ENCODE measurements at places on chromosomes 12 and 14.
A peak's percentile ranks its signal among the peaks of the same experiment; 100 is the strongest.

DNA sequence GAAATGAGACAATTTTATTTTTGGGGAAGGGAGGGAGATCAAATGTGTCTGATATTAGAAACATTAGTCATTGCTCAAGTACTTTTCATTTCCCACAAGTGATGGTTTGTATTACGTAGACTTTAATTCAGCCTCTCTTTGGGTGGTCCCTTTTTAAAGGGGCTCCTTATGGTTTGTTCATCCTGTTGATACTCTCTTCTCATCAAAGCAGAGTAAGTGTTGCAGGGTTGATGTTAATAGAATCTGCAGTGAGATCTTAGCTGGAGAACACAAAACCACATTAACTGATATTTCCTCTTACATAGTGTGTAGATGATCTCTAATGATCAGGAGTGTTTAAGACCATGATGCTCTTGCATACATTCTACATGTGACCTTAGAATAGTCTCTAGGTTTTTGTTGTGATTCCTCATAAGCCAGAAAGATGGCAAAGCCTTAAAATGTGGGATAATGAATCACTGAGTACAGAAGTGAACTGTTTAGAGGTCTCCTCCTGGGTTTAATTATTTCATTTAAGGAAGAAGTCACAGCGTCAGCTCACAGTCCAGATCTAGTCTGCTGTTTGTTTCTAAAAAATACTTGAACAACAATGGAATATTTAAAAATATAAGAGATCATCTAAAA lies 87.4 kb upstream of the PTPRR start:
- DNase-seq: no peak

DNA sequence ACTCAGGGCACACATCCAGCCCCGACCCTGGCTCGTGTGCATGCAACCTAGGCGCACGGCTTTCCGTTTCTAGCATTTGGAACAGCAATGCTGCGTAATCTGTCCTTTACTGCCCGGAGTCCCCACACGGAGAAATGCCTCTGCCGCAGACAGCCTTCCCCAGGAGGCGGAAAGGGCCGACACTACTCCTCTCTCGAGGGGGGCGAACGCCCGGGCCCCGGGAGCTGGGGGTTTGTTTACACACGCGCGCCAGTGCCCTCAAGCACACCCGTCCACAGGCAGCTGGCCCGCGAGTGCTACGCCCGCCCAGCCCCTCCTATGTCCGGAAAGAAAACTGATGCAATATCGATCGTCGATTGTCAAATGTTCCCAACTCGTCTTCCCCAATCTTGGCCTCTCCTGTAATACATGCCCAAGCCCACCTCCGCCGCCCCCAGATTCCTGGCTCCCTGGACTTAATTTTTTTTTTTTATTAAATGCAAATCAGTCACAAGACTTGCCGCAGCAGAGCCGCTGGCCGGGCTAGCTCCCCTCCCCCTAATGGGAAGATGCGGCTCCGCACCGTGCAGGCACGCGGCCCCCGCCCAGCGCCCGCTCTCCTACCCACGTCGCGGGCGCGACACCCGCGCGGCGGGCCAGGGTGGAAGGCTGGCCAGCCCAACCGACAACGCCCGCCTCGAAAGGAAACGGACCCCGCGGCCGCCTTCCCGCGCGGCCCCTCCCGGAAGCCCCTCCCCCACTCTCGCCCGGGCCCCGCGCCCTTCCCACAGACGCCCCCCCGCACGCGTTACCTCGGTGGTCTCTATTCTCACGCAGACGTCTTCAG lies 642 bp downstream of the SLC38A2 start:
- DNase-seq: peak; percentile 35

GRCh38 chr12:114371250-114371649 lies 34.7 kb downstream of the TBX5 start:
- DNase-seq: no peak

DNA sequence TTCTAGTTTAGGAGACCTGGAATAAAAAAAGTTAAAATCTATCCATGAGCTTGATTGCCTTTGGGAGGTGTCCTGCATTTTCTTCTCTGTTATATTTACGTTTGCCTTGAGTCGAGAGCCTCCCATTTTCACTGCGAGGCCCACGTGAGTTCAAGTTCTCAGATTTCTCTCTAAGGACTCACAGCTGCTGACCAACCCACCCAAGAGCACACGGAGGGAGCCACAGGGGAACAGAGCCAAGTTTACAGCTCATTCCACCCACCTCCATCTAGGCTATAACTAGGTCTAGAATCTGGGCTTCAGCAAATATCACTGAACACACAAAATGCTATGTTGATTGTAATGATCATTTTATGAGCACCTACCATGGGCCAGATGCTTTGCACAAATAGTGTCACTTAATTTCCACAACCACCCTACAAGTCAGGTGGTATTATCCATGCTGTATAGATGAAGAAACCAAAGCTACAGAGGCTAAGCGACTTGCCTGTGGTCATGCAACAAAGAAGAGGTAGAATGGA lies 16.7 kb downstream of the ALDH1L2 start:
- no peak for DNase-seq

DNA sequence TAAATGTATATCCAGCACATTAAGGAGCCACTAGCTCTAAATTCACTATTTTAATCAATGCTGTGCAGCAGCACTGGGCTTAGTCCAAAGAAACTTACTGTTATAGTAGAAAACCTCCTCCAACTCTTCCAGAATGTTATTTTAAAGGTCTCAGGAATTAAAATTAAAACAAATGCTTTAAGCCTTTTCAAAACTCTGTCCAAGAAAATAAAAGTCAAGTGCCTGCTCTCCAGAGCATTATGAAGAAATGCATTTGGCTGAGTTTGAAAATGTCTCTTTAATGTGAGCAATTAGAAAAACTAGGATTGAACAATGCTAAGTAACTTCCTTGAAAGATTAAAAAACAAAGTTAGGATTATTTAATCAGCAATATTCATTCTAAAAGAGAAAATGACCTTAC lies 322.4 kb upstream of the DCN start:
- DNase-seq: no peak

- no peak for DNase-seq
Observed at GRCh38 chr12:54053751-54054741, at the start of gene HOXC4. TSS of gene HOXC4 (plus strand) at chr12:54053835. CDS start at chr12:54053923, 88 bp downstream.

DNA sequence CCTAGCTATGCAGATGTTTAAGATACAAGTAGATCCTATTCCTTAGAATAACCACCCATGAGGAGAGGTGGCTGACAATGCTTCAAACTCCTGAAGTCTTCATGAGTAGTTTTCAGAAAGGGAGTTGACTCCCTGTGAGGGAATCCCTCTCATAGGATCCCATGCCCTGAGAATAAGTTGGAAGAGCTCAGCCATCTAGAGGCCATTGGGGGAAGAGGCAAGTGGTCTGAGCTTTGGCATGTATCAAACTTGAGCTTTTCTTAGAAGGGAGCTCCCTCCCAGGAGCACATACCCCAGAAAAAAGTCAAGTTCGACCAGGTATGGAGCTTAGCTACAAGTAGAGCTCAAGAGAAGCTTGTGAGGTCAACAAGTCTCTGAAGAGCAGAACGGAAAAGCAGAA lies 165.7 kb upstream of the RBM19 start:
- DNase-seq: no peak

- no peak for DNase-seq
Observed at GRCh38 chr12:95723693-95724384, 66.7 kb downstream of the NTN4 start.

GRCh38 chr12:12922191-12922616 lies 29.8 kb downstream of the GPRC5D start:
- no peak for DNase-seq

DNA sequence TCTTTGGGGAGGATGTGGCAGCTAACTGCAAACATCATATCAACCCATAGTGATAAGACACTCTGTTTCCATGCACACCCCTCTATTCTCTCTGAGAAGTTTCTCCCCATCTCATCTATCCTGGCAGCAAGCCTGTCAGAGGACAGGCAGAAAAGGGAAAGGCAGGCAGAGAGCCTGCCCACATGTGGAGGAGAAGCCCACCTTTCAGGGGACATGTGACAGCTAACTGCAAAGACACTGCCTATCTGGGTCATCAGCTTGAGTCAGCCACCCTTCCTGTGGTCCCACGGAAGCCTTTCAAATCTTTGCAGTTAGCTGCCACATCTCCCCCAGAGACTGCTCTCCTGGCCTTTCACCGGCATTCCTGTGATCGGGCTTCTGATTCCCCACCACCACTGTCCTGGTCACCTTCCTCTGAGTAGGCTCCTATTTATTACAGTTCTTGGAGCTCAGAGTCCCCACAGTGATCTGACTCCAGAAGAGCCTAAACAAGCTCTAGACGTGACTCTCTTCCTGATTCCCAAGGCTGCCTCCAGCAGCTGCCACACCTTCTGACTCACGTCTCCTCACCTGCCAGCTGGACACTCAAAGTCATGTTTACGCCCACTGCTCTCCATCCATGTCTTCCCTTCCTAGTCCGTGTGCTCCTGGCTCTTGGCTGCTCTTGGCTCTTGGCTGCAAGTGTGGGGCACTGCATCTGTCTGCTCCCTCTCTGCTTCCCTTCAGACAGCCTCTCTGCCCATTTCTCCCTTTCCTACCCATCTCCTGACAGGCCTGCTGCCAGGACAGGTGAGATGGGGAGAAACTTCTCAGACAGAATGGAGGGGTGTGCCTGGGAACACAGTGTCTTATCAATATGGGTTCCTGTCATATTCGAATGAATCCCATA lies 7.5 kb upstream of the KRT1 start:
- no peak for DNase-seq
